ENCODE measurements at places on chromosomes 2 and 18.

DNA sequence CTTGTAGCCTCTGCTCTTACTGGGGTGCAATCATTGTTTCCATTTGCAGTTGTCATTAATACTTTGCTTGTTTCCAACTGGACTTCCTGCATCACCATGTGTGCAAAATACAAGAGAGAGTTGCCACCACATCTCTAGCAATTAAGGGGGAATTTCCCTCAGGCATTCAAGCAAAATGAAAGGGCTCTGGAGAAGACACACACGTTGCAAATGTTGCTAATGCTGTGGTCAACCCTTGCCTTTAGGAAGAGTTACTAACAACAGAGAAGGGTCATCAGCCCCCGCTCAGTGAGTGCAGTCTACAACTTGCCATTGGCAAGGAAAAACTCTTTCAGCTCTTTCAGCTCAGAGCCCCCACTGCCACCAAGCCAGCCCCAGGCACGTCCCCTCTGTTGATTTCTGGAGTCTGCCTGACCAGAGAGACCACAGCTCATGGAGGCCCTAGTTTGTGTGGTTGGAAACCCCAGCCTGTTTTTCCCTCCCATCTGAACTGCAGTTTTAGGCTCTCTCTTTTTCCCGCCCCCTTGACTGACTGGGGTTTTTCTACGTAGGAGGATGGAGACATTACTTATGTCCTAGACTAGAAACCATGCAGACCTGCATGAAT lies 25.9 kb upstream of the GPR45 start:
- DNase-seq = no peak

DNA sequence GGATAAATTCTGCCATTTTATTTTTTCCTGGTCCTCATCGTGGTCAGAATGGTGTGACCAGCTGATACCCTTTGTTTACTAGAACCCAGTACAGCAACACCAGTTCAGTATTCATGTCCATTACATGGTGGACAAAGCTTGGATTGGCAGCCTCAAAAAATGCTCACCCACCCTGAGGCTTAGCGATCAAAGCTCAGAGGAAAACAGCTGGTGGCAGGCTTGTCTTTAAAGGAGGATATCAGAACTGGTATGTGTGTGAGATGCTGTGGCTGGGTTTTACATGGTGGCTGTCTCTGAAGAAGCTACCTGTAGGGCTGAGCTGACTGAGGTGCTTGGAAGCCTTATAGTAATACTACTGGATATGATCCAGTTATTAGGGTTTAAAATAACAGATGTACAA lies 471.1 kb upstream of the MEX3C start:
- no peak for DNase-seq

DNA sequence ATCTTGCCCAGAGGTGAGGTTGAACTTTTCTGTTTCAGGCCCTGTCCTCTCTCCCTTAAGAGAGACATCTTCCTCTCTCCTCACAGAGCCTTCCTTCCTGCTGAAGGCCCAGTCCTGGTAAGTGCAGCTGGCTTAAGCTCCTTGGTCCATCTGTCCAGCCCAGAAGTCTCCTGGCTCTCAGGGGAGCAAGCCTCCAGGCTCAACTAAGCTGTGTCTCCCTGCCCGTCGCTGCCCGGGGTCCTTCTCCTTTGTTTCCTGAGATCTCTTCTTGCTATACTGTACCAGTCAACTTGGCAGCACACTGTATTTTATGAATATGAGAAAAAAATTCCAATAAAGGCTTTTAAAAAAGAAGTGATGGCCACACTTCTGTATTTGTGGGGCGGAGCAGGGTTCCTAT lies 77.4 kb downstream of the KCNF1 start:
- DNase-seq = no peak

DNA sequence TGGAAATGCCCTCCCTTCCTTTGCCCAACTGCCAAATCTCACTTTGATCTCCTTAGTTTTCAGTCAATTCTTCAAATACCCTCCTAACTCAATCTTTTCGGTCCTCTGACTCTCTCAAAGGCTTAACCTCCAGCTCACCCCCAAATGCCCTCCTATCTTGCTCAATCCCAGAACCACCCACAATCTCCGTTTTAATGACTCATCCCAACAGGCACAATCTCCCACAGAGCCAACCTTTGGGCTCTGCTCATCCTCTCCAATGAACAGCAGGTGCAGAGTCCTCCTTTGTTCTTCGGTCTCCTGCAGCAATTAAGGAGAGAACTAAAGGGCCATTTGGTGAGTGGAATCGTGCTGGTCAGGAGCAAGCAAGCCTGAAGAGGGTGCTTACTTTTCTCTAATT lies 366.1 kb upstream of the CRIM1 start:
- no peak for DNase-seq

DNA sequence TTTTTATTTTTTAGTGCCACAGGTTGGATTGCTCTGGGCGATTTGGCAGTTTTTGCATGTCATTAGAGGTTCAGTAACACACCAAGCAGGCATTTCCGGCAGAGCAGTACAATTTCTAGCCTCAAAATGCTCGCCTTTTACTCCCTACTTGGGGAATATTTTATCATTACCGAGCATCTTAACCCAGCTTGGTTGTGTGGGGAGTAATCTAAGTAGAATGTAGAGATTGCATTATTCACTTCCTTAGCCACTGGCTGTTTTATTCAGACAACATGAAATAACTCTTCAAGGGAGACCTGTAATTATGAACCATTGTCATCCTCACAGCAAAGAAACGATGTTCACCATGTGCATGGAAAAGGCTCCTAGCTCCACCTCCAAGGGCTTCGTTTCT lies 13.1 kb downstream of the GRP start:
- DNase-seq = no peak

DNA sequence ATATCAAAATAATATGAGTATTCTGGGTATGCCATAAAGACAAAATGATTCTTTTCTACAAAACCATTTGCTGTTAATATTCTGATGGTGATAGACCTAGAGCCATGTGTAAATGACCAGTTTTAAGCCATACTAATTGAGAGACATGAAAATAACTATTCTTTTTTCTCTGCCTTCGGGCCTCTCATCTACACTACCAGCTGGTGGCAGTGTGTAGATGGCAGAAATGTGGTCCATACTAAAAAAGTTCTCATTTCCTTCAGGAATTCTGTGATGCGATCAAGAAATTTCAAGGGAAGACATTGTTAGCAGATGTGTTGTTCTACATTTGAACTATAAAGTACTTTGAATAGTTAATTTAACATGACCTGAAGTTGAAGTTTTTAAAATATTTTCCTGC lies 485.2 kb downstream of the TRIB2 start:
- no peak for DNase-seq

- no peak for DNase-seq
Observed at GRCh38 chr2:241564596-241565410, 6.3 kb downstream of the BOK start.

- no peak for DNase-seq
Observed at GRCh38 chr2:119144806-119145205, 13.7 kb downstream of the C1QL2 start.

- DNase-seq = peak; percentile 66
Observed at GRCh38 chr2:212692466-212692865, 153.9 kb upstream of the ERBB4 start.

DNA sequence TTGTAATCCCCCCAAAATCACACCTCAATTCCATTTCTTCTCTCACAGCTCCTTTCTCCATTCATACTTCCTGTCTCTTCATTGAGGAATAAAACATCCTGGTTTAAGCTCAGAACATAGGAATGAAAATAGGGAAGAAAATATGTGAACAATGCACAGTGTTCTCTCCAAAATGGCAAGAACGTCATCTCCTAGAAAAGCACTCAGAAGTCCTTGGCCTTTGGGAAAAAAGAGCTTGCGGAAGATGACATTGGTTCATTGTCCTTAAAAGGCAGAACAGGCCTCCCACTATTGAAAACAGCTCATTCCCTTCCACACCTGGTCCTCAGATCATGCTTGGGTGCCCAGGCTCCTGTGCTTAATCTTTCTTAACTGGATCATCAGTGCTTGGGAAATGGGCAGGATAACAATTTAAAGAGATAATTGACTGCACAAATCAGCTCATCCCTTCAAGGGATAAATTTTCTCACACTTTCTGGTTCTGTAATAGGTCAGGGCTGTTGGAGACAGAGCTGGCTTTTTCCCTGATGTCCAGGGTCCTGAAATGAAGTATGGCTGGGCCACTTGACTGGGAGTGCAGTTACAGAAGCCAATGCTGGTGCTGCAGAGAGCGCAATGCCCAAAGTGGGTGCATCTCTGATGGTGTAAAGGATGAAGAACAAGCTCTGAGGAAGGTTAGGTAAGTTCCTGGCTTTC lies 69.2 kb downstream of the MARCHF4 start:
- no peak for DNase-seq

GRCh38 chr18:80006724-80007123 lies 18.4 kb upstream of the TXNL4A start:
- no peak for DNase-seq

GRCh38 chr2:44953499-44953883 lies 12.0 kb downstream of the SIX3 start:
- no peak for DNase-seq

GRCh38 chr18:9961041-9961440 lies 47.2 kb downstream of the VAPA start:
- no peak for DNase-seq

DNA sequence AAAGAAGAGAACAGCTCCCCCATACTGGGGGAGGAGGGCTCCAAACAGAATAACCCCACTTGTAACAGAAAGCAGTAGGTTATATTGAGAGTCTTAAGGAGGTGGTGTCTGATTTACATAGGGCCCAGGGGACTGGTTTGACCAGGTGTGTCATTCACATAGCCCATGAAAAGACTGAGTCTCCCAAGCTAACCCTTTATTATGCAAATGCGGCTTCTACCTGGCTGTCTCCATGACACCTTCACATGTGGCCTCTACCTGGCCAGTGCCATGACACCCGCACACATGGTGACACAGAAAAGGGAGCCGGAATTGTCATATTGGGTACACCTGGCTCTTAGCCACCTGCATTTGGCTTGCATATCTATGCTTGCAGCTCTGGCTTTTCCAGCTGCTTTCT lies 1057.2 kb upstream of the PIK3C3 start:
- DNase-seq = no peak

GRCh38 chr18:28963481-28963880 lies 786.6 kb upstream of the CDH2 start:
- DNase-seq = no peak

- DNase-seq = no peak
Observed at GRCh38 chr2:28233164-28233676, 159.4 kb upstream of the FOSL2 start.

DNA sequence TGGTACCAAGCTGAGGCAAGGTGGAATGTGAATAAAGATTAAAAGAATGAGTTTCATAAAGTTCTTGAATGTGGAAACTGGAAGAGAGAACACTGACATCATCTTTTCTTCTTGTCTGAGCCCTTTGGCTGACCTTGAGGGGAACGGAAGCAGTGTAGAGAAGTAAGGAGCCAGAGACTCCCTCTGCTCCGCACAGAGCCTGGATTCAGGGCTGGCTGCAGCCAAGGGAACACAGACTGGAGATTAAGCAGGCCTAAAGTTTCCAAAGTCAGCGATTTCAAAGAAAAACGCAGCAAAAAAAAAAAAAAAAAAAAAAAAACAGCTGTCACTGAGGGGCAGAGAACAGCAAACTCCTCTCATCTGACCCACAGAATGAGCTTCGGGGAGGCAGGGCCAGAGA lies 19.3 kb upstream of the ALK start:
- DNase-seq = peak; percentile 80

DNA sequence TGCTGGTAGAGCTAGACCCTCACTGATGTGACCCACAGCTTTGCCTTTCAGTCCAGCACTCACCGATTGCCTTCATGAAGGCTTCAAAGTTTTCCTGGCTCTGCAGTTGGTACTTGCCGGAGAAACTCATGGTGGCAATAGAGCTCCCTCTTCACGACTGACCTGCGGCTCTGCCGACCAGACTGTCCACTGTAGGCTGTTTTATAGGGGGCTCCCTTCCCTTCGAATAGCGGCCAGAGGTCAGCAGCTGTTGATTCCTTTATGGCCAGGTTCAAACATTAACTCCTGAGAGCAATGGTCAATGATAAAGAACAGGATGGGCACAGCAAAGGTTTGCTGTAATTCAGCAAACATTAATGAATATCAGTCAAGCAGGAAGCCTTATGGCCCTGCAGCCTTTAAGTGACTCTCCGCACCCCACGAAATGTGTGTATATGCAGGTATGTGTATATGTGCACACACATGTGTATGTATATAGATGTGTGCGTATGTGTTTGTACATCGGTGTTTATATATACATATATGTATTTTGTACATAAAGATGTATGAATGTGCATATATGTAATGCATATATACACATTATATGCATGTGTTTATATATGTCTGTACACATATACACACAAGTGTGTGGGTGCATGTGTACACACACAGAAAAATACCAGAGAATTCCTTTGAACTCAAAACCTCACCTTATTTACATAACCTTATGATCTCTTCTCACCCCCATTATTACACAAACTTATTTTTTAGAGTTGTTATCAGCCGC lies at the start of gene FABP1:
TSS of gene FABP1 (minus strand) at position 175 of the 766 bp plus-strand sequence. CDS start at position 130, 45 bp downstream.
- DNase-seq = no peak

DNA sequence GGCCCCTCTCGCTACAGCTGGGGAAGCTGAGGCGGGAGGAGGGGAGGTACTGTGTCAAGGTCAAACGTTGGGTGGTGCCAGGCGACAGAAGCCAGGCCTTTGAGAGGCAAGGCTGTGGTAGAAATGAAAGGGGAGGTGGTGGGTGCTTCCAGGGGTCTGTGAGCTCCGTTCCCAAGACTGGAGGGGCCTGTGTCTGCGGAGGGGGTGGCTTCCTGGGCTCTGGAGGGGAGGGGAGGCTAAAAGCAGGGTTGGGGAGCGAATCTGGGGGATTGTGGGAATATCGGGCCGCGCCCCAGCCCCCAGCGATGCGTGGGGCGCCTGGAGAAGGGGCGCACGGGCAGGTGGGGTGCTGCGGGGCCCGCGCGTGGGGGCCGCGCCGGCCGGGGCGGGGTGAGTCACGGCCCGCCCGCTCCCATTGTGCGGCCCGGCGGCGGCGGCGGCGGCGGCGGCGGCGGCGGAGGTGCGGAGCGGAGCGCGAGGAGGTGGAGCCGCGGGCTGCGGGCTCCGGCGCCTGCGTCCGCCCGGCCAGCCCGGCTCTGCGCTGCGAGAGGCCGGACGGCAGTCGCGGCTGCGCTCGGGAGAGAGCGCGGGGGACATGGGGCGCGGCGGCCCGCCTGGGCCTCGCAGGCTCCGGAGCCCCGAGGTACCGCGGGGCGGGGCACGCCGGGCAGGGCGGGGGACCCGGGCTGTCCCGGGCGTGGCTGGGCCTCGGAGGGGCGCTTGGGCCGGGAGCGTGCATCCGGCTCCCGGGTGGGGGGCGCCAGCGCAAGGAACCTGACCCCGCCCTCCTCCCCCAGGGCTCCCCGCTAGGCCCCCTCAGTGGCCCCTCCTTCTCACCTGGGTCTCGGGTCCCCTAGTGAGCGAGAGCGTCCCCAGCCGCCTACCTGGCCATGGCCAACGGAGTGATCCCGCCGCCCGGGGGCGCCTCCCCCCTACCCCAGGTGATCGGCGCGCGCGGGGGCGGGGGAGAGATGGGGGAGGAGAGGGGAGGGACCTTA lies at the start of gene SLC4A3:
TSS of gene SLC4A3 (plus strand) at position 528 of the 998 bp plus-strand sequence. CDS start at position 891, 363 bp downstream.
- DNase-seq = no peak

DNA sequence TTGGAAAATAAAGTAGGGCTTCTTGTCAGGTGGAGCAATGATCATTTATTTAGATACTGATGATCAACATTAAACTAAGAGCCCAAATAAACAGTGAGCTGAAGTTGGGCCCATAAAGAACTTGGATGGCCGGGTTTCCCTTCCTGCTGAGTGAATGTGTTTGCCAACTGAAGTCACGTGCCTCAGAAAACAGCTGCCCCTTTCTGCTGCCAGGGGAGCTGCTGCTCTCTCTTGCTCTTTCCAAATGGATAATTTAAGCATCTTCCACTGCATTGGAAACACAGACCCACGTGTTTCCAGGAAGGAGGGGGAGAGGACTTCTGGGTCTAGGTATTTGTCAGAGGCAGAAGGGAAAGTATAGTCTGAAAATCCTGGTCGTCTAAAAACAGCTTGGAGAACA lies 22.9 kb upstream of the NCKAP5 start:
- peak; percentile 88 for DNase-seq

All from femur (tissue), 1 donor.